Retina (tissue), 1 donor: ENCODE measurements at places on chromosomes 3 and 15.

DNA sequence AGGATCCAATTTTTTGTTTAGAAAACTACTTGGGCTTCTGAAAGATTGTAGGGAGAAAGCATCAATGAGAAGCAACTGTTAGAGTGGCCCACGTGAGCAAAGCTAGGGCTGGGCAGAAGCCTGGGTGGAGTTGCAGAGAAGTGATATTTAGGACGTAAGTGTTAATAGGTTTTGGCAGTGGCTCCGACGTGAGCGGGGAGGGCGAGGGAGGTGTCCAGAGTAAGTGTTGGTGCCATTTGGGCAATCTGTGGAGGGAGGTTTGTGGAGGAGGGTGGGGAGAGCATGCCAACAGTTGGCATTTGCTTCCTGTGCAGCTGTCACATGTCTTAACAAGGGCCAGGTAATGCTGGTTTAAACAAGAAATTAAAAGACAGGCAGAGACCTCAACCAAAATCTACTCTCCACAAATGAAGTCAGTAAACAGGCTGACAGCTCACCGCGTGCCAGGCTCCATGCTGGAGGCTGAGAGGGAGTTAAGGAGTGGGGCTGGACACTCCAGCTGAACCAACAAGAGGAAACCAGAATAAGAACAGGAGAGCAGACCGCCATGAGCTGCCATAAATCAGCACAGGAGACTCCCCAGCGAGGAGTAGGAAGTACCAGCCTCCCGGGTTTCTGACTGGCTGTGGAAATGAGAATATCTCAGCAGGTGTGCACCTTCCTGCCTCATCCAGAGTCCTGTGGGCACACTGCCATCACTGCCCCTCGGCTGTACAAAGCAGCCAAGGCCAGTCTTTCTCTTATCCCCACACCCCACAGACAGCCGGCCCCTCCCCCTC, 232.6 kb downstream of the ABHD5 start:
- DNase-seq: no peak

GRCh38 chr3:11274566-11275142, 2.5 kb downstream of the ATG7 start:
- no peak for DNase-seq

DNA sequence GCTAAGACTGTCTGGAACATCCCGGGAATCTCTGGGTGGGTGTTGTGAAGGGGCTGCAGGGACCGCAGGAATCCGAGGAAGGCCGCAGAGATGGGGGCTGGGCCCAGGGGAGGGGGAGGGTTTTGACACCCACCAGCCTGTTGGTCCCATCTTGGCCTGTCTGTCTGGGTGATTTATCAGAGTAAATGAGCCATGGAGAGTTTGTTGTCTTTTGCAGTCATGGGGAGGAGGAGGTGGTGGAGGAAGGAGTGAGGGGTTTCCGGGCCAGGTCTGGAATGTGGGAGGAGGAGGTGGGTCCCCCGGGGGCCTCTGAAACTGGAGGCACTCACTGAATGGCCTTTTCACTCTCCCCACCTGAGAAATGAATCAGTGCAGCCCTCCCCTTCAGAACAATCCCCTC, 11.5 kb downstream of the SEMA3F start:
- peak; percentile 56 for DNase-seq

DNA sequence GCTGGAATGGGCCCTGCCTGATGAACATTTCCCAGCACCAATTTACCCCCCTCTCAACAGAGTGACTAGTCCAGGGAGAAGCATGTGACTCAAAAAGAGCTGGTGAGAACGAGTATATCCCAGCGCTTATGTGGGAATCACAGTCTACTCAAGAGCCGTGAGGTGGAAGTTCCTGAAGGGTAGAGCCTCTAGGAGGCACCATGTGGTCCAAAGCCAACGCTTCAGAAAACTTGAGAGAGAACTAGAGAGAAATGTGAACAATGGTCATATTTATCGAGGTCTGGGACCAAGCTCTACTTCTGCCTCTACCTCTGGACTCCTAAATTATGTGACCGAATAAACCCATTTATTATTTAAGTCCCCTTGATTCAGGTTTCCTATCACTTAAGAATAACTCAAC, 111.0 kb upstream of the RAP2B start:
- no peak for DNase-seq

- peak; percentile 91 for DNase-seq
These were observed 43.5 kb upstream of the BDH1 start for GRCh38 chr3:197599089-197599765.

DNA sequence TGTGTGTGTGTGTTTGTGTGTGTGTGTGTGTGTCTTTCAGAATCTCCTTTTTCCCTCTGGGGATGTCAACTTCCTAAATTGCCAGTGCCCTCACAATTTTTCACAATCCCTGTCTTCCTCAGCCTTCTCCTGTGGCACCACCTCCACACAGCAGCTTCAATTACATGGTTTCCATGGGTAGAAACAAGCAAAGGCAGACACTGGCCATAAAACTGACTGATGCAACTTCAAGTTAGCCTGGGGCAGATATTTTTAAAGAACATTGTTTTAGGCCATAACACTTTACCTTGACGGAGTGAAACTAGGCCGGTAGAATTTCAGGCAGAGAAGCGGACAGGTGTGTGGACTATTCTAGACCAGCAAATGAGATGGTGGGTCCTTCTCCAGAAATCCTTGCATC, 405.8 kb upstream of the SUCLG2 start:
- DNase-seq: no peak

- no peak for DNase-seq
These were observed 15.3 kb downstream of the FOXP1 start for GRCh38 chr3:71568207-71568606.
